Left lung (tissue), 14 donors: ENCODE measurements at places on chromosomes 16 and 17.
A peak's percentile ranks its signal among the peaks of the same experiment; 100 is the strongest.

DNA sequence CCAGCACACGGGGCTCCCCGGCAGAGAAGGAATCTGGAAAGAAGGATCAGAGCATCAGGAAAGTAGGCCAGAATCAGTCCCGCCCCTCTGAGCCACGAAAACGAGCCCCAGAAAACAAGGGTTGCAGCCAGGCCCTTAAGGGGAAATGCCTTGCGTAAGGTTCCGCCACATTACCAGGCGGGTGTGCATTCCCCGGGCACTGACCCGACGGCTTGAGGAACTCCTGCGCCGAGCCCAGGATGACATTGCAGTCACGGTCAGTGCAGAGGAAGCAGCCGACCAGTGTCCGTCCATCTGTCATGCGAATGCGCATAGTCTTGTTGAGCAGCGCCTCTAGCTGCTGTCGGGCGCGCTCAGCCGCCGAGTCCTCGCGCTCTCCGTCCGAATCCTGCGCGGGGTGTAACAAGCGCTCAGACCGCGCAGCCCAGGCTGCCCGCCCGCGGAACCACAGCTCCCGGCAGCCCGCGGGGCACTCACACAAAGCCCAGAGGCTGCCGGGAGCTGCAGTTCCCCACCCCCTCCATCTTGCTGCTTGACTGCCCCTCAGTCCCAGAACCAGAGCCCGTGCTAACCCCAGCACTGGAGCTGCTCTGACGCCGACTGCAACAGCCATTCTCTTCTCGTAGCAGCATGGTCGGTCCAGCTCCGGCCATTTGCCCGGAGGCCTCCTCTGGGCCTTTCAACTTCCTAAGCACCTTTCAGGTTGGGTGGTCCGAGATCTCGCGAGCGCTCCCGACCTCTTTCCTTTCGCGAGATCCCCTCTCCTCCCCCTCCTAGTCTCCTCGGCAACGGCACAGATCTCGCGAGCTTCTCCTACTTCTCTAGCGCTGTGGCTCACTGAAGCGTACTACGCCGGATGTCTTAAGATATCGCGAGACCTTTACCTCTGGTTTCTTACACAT, at the start of gene NAA38:
NAA38 (minus strand) TSS at position 749 of the 902 bp plus-strand sequence; CDS start at position 653, 96 bp downstream.
- peak within 1 kb of the TSS; percentile 61 for H3K4me3 ChIP-seq
- no peaks in the 10 kb centered on the region for H3K27me3 ChIP-seq
- H3K27ac ChIP-seq: peak within 1 kb of the TSS; percentile 99
- H3K36me3 ChIP-seq: no peaks in the 10 kb centered on the region
- H3K4me1 ChIP-seq: peaks cover 50% of the 10 kb centered on the region

DNA sequence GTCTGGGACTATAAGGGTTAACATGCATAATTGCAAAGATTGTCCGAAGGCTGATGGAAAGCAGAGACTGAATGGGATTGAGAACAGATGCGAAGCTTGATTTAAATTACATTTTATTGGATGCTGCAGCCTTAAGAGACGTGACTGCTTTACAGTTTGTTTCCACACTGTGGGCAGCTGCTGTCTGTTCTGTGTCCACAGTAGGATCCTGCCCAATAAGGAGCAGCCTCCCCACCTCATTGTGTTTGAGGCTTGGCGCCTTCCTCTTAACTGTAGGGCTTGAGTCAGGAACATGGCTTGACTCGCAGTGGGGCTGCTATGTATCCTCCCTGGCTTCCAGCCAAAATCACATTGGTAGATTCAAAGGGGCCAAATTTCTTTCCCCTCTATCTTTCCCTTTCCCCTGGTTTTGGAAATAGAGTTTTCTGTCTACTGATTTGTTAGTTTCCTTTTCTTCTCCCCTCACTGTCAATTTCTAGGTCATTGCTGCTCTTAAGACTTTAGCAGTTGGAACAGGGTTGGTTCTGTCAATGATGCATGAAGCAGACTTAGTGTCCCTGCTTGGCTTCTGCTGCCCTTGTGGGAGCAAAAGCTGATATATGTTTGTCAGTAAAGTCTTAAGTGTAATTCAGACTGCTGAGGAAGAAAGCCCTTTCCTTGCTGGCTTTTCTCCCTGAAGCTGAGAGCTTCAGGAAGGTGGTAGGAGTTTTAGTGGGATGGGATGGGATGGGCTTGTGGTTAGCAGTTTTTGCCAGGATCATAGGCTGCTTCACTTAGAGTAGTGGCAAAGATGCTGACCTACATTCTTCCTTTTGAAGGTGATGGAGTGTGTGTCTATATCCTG, 5.0 kb upstream of the RARA start:
- peaks cover 38% of the 10 kb centered on the region for H3K4me1 ChIP-seq
- no peaks in the 10 kb centered on the region for H3K27me3 ChIP-seq
- no peaks in the 10 kb centered on the region for H3K36me3 ChIP-seq
- DNase-seq: no peak

GRCh38 chr17:497241-498034, 144.8 kb upstream of the RPH3AL start:
- no peaks in the 10 kb centered on the region for H3K4me1 ChIP-seq
- H3K36me3 ChIP-seq: no peaks in the 10 kb centered on the region
- H3K27me3 ChIP-seq: no peaks in the 10 kb centered on the region
- H3K27ac ChIP-seq: no peak overlapping the region
- DNase-seq: no peak
- H3K4me3 ChIP-seq: no peak overlapping the region

DNA sequence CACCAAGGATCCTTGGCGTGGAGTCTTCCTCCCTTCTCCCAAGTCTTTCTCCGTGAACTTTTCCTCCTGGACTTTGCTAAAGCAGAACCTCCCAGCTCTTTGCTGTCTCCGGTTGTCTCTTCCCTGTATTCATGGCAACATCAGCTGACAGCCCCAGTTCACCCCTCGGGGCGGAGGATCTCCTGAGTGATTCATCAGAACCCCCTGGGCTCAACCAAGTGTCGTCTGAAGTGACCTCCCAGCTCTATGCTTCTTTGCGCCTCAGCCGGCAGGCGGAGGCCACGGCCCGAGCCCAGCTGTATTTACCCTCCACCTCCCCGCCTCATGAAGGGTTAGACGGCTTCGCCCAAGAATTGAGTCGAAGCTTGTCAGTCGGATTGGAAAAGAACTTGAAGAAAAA, 943 bp downstream of the CNTROB start:
- peak; percentile 51 for DNase-seq
- H3K4me3 ChIP-seq: peak overlapping the region; percentile 77
- peaks cover 48% of the 10 kb centered on the region for H3K36me3 ChIP-seq
- H3K27me3 ChIP-seq: no peaks in the 10 kb centered on the region
- H3K27ac ChIP-seq: peak overlapping the region; percentile 91

- no peak for DNase-seq
- H3K27ac ChIP-seq: no peak overlapping the region
- H3K4me3 ChIP-seq: no peak overlapping the region
- H3K36me3 ChIP-seq: no peaks in the 10 kb centered on the region
These were observed 14.6 kb downstream of the KCNJ16 start for GRCh38 chr17:70089513-70090148.

- H3K27me3 ChIP-seq: no peaks in the 10 kb centered on the region
- DNase-seq: peak; percentile 85
- H3K4me1 ChIP-seq: peaks cover 38% of the 10 kb centered on the region
- H3K27ac ChIP-seq: no peak overlapping the region
These were observed 24.9 kb downstream of the GSE1 start for GRCh38 chr16:85637808-85638647.

DNA sequence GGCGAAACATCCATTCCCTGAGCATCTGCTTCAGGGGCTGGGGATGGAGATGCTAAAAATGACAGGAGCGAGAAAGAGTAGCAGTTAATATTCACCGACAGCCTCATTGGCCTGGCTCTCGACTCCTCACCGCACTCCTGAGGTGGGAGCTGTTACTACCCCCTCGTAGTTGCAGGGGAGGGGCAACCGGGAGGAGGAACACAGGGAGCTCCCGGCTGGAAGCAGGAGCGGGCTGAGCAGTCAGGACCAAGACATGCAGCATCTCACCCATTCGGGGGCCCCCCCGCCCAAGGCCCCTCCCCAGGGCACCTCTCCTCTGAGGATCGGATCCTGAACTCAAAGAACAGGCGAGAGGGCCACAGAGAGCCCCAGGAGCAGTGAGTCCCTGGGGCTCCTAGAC, 4.5 kb upstream of the ACSF3 start:
- H3K27me3 ChIP-seq: peaks cover 4% of the 10 kb centered on the region
- no peaks in the 10 kb centered on the region for H3K4me1 ChIP-seq
- H3K36me3 ChIP-seq: no peaks in the 10 kb centered on the region
- no peak overlapping the region for H3K4me3 ChIP-seq
- no peak for DNase-seq

- no peak overlapping the region for H3K27ac ChIP-seq
- peaks cover 85% of the 10 kb centered on the region for H3K36me3 ChIP-seq
- H3K4me3 ChIP-seq: no peak overlapping the region
These were observed 18.6 kb downstream of the NDUFAB1 start for GRCh38 chr16:23577493-23577892.

DNA sequence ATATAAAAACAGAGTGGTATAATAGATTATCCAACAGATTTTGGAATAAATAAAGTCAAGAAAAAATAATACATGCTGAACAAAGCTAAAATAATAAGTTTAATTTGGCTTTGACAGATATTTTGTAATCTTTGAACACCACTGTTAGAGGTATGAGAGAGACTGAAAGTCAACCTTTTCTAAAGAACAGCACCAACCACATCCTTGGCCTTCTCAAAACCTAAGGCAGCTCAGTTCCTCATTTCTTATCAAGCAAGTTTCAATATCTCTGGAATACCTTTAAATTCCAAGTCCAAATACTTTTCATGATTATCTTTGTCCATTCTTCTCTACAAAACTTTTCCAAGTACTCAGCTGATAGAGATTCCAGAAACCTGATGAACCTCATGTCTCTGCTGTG, 1603.8 kb downstream of the CDH8 start:
- H3K27ac ChIP-seq: no peak overlapping the region
- no peak for DNase-seq

DNA sequence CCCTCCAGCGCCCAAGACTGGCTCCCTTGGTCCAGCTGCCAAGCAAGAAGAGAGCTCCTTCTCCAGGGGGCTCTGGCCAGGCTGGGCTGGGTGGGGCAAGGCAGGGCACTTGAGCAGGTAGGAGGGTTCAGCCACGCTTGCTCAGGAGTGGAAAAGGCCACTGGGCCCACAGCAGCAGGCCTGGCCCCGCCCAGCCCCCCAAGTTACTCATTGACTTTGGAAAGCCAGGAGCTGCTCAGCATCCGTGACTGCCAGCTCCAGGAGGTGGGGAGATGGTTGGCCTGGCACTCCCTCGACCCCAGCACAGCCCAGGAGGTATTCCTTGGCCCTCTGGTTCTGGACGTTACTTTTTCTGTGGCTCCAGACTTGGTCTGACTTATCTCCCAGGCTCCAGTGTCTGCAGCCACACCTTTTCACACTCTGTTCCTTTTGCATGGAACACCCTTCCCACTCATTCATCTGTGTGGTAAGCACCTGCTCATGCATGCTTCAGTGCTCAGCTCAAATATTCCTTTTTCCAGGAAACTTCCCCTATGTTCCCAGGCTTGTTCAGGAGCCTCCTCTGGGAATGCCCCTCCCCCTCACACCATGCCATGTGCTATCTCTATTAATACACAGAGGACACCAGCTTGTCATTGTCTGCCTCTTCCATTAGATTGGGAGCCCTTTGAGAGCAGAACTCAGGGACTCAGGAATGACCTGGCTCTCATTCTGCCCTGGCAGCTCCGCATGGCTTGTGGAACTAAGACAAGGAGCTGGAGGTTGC, at the start of gene CDH16:
CDH16 (minus strand) TSS at position 83 of the 766 bp plus-strand sequence. CDS start 820 bp downstream, outside the sequence.
- no peak within 1 kb of the TSS for H3K27ac ChIP-seq
- DNase-seq: no peak
- no peak within 1 kb of the TSS for H3K4me3 ChIP-seq
- H3K4me1 ChIP-seq: peaks cover 11% of the 10 kb centered on the region

DNA sequence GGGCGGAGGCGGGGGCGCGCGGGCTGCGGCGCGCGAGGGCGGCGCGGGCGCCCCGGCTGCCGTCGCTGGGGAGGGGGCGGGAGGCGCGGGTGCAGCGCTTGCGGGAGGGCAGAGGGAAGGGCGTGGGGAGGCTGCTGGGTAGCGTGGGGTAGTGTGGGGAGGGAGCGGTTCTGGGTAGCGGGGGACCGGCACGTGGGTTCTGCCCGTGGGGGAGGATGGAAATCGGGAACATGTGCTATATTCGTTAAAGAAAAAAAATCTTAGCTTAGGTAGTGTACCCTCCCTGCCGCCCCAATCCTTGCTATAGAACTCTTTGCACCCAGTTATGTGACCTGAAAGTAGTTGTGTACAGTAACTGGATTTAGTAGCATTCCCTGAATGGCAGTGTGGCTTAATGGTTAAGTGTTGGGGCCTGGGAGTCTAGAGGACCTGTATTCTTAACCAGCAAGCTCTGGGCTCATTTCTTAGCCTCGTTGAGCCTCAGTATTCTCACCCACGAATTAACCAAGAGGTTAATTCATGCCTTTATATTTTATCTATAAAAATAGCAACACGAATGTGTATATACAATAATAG, 646 bp downstream of the RABEP1 start:
- H3K4me1 ChIP-seq: peaks cover 7% of the 10 kb centered on the region
- DNase-seq: peak; percentile 42
- no peaks in the 10 kb centered on the region for H3K27me3 ChIP-seq
- H3K36me3 ChIP-seq: no peaks in the 10 kb centered on the region

- peak overlapping the region; percentile 81 for H3K27ac ChIP-seq
- H3K36me3 ChIP-seq: no peaks in the 10 kb centered on the region
- no peak overlapping the region for H3K4me3 ChIP-seq
- peaks cover 43% of the 10 kb centered on the region for H3K4me1 ChIP-seq
- DNase-seq: peak; percentile 87
- H3K27me3 ChIP-seq: no peaks in the 10 kb centered on the region
These were observed 37.0 kb upstream of the ZNF750 start for GRCh38 chr17:82876602-82877379.

GRCh38 chr16:23566724-23567123, 9.2 kb downstream of the UBFD1 start:
- no peak for DNase-seq
- H3K4me1 ChIP-seq: no peaks in the 10 kb centered on the region
- H3K36me3 ChIP-seq: peaks cover 100% of the 10 kb centered on the region
- H3K27ac ChIP-seq: no peak overlapping the region
- H3K4me3 ChIP-seq: no peak overlapping the region

DNA sequence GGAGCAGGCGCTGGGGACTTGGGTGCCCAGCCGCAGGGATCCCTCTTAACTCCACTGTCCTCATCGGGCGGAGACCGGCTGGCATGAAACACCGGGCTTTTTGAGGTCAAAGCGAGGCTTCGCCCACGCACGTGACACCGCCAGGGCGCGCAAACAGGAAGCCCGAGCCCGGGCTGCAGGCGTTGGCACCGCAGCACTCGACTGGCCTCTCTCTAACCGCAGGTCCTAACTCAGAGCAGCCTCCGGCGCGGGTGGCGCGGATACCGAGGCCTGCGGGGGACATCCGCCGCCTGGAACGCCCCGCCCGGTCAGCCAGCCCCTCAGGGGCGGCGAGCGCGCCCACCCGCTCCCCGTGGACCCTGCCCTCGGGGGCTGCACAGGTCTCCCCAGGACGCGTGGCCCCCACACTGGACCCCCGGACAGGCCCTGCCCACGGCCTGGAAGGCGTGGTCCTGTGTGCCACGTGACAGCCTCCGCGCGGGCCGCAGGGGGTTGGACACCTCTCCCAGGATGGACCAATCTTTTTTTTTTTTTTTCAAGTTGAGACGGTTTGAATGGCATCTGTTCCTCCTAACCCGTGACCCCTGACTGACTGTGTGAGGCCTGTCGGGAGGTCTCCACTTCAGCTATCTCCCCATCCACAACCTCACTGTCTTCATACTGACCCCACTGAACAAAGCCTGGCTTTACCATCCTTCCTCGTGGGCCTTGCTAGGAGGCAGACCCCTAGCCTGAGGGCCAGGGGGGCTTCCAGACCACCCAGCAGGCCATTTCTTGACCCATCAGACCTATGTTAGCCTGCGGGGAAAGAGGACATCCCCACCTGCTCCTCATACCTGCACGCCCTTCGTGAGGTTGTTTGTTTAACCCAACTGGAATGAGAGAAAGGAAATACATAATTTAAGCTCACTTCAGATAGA, 8.4 kb upstream of the SLC47A2 start:
- peak overlapping the region; percentile 13 for H3K4me3 ChIP-seq
- peaks cover 17% of the 10 kb centered on the region for H3K4me1 ChIP-seq
- H3K27ac ChIP-seq: peak overlapping the region; percentile 52
- H3K27me3 ChIP-seq: no peaks in the 10 kb centered on the region
- DNase-seq: peak; percentile 92
